Left lung (tissue), 14 donors: ENCODE measurements at places on chromosomes 6 and 20. TPM values are rescaled to one million over a fixed set of nuclear protein-coding genes. Genes with fewer than 3 reads are reported as not detected.

DNA sequence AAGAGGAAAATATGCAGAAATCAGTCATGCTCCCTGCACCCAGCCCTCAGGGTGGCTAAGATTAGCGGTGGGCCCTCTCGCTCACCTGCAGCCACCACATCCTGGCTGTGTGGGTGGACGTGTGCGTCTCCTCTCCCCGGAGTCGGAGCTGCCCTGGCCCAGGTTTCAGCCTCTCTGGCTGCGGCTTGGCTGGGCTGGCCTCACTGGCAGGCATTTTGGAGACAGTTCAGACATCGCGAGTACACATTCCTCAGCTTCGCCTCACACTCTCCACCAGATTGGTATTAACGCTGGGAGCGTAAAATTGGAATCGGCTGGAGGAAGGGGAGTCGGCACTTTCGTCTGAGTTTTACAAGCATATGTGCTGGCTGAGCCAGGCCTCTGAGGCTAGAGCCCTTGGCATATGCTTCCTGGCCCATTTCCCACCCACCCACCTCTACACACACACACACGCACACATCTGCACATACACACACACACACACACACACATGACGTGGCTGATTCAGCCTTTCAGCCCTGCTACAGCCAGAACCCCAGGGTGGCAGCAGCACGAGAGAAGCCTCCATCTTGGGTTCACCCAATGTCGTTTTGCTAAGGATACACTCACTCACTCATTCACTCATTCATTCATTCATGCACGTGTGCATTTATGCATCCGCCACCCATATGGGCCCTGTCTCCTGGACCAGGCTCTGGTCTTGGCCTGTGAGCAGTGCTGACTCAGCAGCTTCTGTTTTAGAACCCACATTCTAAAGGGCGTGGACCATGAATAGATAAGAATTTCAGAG, 42.9 kb downstream of the BCAS4 start:
- H3K36me3 ChIP-seq, result no peaks in the 10 kb centered on the region
- no peak overlapping the region for H3K27ac ChIP-seq
- no peaks in the 10 kb centered on the region for H3K4me1 ChIP-seq
- H3K27me3 ChIP-seq, result no peaks in the 10 kb centered on the region
- H3K4me3 ChIP-seq, result no peak overlapping the region

The DEFB125 gene
- not detected for total RNA-seq

The PDYN gene
- total RNA-seq, result not detected

The FERMT1 gene
- 5.3 TPM for total RNA-seq

DNA sequence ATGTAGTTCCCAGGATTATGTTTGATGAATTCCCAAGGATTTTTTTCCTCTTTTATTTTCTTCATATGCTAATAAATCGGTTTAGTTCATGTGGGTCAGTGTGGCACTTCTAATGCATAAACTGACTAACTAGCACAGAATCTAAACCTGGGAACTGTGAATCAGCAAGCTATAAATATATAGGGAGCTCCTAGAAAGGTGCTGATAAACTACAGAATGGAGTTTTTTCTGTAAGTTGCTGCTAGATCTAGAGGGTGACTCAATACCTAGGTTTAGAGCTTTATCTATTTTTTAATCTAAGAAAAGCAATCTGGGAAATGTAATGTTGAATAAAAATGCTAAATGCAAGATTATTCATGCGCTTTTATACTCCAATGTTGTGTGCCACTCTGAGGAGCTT, 118.8 kb upstream of the PTCHD4 start:
- no peak overlapping the region for H3K27ac ChIP-seq
- no peaks in the 10 kb centered on the region for H3K4me1 ChIP-seq
- no peaks in the 10 kb centered on the region for H3K27me3 ChIP-seq

The BMP7 gene
- 2.5 TPM for total RNA-seq

DNA sequence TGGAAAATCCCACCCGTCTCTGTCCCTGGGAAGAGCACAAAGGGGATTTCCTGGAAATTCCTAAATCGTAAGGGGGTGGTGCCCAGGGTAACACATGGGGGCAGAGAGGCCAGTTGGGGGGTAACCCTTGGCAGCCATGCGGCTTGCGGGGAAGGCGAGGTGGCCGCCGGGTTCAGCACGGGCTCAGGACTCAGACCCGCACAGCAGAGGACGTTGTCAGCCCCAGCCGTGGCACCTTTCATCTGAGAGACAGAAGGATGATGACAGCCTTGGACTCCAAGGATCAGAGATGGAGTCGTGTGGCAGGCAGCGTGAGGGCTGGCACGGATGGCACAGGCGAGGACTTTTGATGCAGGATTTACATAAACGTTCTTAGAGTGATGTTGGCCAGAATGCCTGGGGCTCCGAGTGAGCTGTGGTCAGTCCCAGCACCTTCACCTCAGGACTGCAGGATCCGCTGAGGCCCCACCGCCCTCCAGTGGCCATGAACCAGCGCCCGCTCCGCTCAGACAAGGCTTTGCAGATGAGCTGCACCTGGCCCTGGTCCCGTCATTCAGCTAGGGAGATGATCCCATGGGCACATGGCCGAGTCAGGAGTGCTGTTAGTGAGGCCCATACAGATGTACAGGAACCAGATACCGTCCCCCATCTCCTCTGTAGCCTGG, 190.3 kb downstream of the TAF4 start:
- no peak overlapping the region for H3K27ac ChIP-seq
- H3K4me3 ChIP-seq, result no peak overlapping the region
- no peaks in the 10 kb centered on the region for H3K27me3 ChIP-seq
- no peaks in the 10 kb centered on the region for H3K36me3 ChIP-seq
- DNase-seq, result no peak

The CCN2 gene
- 282 TPM for total RNA-seq

DNA sequence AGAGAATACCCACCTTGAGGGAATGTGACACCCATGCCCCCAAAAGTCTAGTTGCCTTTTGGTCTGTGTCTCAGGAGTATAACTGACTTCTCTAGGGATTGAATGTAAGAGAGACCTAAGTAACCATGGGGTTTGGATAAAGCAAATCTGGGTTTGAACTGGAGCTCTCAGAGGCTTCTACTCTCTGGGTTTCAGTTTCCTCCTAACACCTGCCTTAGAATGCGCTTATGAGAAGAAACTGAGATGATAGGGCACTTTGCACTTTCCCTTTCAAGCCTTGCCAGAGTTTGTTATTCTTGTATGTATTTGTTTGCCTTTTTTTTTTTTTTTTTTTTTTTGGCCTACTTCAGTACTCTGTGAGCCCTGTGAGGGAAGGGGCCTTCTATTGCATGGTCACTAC, 19.4 kb downstream of the SDHAF4 start:
- no peak overlapping the region for H3K4me3 ChIP-seq
- H3K27ac ChIP-seq, result no peak overlapping the region
- H3K27me3 ChIP-seq, result no peaks in the 10 kb centered on the region
- H3K36me3 ChIP-seq, result no peaks in the 10 kb centered on the region

DNA sequence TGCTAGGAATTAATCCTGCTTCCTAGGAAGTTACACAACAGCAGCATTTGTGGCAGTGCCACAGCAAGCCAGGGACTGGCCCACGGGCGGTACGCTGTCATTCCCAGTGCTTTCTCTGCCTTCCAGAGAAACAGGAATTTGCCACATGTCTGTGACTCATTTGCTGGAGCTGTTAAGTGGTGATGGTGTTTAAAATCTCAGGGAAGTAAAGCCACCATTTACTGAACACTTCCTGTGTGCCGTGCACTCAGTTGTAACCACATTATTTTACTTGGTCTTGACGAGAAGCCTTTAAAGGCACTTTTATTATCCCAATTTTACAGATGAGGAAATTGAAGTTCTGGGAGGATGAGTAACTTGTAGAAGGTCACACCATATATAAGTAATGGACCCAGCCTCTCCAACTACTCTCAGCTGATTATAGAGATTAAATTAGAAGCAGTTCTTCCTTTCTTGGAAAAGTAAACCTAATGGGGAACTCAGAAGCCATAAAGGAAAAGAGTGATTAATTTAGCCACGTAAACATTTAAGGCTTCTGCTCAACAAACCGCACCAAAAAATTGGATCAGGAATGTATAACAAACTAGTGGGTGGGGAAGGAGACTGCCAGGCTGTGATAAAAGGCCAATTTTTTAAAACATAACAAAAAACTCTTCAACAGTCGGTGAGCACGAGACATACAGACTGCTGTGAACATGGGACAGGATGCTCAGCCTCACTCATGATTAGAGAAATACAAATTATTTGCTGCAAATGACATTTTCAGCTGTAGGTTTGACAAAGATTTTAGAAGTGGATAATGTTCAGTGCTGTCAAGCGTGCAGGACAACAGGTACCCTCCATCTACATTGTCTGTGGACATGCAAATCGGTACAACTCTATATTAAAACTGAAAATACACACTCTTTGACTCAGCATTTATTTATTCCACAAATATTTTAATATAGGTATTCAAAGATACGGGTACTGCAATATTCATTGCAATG, 311.2 kb downstream of the NRN1 start:
- H3K4me1 ChIP-seq, result peaks cover 27% of the 10 kb centered on the region
- DNase-seq, result no peak
- no peak overlapping the region for H3K4me3 ChIP-seq

DNA sequence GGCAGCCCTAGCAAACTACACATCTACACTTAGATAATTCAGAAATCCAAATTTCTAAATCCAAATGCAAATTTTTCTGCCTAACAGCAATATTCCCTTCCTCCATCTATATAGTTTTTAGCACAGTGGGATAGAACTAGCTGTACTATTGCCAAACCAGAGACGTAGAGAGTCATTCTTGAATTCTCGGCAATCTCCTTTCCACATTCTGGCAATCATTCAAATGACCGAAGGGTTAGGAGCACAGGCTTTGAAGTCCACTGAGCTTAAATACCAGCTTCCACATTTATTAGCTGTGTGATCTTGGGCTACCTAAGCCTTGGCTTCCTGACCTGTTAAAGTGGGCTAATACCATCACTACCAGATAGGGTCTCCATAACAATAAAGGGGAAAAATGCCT, 3.1 kb upstream of the RPS12 start:
- H3K36me3 ChIP-seq, result peaks cover 9% of the 10 kb centered on the region
- no peaks in the 10 kb centered on the region for H3K27me3 ChIP-seq
- H3K4me1 ChIP-seq, result peaks cover 10% of the 10 kb centered on the region
- H3K27ac ChIP-seq, result no peak overlapping the region

GRCh38 chr6:106692112-106692818, 62.9 kb downstream of the QRSL1 start:
- no peak overlapping the region for H3K4me3 ChIP-seq
- H3K36me3 ChIP-seq, result no peaks in the 10 kb centered on the region
- no peaks in the 10 kb centered on the region for H3K27me3 ChIP-seq
- peak; percentile 37 for DNase-seq
- H3K4me1 ChIP-seq, result no peaks in the 10 kb centered on the region
- no peak overlapping the region for H3K27ac ChIP-seq

DNA sequence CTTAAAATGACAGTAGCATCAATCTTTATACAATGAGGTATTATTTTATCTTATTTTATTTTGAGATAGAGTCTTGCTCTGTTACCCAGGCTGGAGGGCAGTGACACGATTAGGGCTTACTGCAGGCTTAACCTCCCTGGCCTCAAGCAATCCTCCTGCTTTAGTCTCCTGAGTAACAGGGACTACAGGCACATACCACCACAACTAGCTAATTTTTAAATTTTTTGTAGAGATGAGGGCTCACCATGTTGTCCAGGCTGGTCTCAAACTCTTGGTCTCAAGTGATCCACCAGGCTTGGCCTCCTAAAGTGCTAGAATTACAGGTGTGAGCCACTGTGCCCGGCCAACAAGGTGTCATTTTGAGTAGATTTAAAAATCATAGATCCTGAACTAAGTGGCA, 125.9 kb downstream of the PDSS2 start:
- peaks cover 3% of the 10 kb centered on the region for H3K4me1 ChIP-seq
- DNase-seq, result no peak
- H3K27ac ChIP-seq, result no peak overlapping the region

DNA sequence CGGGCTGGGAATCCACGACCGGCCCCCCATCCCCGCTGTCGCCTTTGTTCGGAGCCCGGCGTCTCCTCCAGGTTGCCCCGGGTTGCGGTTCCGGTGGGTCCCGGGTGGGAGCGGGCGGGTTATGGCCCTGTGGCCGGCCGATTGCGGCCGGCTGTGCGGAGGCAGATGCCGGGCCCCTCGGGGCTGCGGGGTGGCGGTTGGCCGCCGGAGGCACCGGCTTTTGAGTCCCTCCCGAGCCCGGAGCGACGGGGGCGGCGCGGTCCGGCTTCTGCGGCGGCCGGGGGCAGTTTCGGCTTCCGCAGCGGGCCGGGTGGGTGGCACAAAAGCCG, 431 bp downstream of the LOC128125822 start:
- DNase-seq, result no peak
- H3K4me1 ChIP-seq, result peaks cover 27% of the 10 kb centered on the region
- peak overlapping the region; percentile 90 for H3K4me3 ChIP-seq
- H3K27ac ChIP-seq, result peak overlapping the region; percentile 100
- no peaks in the 10 kb centered on the region for H3K36me3 ChIP-seq

DNA sequence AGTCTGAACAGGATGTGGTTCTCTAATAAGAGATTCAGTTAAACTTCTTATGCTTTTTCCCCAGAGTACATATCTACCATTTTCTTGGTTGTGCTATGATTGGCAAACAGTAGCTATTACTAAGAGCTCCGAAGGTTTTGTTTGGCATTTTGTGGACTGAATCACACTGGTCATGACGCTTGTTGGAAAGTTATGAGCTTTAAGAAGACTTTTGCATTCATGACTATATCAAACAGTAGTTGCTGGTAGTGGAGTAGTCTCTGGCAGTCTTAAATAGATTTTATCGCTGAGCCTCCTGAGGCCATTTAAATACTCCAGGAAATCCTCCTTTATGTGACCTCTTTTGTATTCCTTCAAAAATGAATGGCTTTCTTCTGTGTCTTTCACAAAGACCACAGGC, 40.8 kb downstream of the CCDC170 start:
- H3K36me3 ChIP-seq, result no peaks in the 10 kb centered on the region
- no peak overlapping the region for H3K4me3 ChIP-seq
- H3K27ac ChIP-seq, result no peak overlapping the region

GRCh38 chr6:168819546-168819945, 378.6 kb downstream of the SMOC2 start:
- H3K27ac ChIP-seq, result no peak overlapping the region
- no peak for DNase-seq

DNA sequence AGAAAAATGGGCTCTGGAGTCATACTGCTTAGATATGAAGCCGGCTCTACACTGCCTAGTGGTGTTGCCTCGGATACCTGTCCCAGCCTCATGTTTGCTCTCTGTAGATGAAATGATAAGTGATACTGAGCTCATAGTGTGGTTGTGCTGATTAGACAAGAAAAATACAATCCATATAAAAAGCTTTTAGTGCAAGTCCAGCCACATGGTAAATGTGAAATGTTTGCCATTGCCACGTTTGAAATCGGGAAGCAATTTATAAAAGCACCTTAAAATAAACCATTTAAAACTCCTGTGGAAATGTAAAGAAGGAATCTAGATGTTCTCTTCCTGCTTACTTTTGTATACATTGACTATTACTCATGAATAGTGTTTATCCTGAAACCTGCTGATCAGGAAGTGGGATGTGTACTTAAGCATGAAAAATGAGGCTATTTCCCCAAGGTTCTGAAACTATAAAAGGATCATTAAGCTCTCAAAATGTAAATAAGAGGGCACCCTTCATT, 13.1 kb upstream of the PBOV1 start:
- H3K27me3 ChIP-seq, result no peaks in the 10 kb centered on the region
- H3K27ac ChIP-seq, result no peak overlapping the region
- no peaks in the 10 kb centered on the region for H3K4me1 ChIP-seq
